Endothelial cell of umbilical vein (primary cell): ENCODE measurements at places on chromosomes 3 and 15.

GRCh38 chr15:49734831-49735508, 114.1 kb downstream of the DTWD1 start:
- no peak for DNase-seq

DNA sequence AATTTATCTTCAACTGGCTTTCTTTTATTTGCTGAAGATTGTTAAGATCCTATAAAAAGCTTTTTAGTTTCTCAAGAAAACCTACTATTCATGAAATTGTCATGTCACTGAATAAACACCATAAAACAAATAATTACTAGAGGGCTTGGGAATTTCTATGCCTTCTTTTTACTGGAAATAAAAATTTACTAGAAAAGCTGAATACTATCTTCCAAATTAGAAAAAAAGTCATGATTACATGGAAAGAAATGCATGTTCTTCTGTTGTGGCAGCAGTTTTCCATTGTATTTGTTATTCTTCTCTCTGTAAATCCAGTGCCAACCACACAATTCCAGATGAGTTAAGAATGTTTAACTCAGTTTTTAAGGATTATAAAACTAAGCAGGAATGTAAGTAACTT, 153.8 kb downstream of the RAP2B start:
- no peak for DNase-seq

- DNase-seq, result no peak
Observed at GRCh38 chr15:99252326-99252725, 1.0 kb downstream of the LRRC28 start.

- DNase-seq, result no peak
Observed at GRCh38 chr3:10869460-10869859, 53.4 kb downstream of the SLC6A11 start.
